ENCODE measurements at places on chromosomes 12 and 14.

DNA sequence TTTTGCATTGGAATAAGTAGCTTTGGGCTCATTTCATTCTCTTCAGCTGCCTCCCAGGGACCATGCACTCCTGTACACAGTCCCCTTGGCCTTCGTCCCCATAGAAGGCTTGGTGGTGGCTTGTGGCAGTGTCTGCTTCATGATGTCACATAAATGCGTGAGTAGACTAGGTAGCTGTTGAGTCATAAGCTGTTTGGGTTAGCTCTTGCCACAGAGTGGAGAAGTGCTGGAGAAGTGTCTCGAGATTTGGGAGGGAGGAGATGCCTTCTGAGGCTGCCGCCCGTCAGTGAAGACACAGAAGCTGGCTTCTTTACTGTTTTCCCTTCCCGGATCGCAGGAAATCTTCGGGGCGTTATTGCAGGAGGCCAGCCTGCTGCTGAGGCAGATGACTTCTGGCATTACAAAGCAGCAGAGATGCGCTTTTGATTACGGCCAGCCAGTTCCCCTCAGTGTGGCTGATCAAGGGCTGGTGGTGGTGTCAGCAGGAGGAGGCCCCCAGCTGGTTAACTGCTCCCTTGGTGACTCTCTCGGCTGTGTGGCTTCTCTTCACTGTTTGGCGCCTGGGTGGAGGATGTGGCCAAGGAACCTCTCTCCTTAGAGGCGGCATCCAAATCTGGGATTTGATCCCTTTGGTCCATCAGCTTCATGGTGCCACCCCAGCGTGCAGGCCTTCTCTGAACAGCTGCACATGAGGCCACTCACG is 67.6 kb downstream of the AACS start:
- no peak for DNase-seq

DNA sequence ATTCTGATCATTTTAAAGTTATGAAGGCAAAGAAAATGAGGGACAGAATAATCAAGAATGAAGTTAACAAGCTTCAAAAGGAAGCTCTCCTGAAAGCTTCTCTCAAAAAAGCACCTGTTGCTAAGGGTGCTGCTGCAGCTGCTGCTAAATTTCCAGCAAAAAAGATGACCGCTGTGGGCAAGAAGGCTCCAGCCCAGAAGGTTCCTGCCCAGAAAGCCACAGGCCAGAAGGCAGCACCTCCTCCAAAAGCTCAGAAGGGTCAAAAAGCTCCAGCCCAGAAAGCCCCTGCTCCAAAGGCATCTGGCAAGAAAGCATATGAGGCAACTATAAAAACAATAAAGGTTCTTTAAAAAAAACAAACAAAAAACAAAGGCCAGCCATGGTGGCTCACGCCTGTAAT is 52.7 kb upstream of the NR2C1 start:
- DNase-seq, result no peak

GRCh38 chr12:14185427-14186192 is 179.9 kb upstream of the ATF7IP start:
- DNase-seq, result peak; percentile 70

GRCh38 chr12:66637699-66638301 is 41.1 kb downstream of the GRIP1 start:
- no peak for DNase-seq

DNA sequence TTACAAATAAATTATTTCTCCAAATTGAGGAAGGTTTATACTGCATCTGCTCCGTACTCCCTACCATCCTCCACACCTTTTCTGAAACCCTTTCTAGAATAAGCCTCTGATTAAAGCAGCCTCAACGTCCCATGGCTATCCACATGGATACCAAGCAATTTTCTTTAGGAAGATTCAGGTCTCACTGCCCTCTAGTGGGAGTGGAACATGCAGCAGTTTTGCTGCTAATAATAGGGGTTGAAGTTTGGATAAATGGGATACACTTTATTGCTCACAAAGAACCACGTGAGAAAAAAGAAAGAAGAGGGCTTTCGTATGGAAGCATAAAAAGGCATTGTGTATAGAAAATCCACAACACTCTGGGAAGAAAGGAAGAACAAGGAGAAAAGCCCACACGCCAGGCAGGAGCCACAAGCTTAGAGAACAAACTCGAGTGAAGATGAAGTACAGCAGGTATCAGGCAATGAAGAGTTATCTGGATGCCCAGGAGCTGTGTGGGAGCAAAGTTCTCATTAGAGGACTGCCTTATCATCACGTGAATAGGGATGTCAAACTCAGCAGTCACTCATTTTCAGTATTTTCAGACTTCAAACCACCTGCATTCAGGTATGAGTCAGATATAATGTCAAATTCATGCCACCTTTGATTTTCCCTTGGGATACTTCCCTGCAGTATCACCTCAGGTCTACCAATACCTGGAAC is 45.8 kb downstream of the CCER1 start:
- DNase-seq, result peak; percentile 10

- DNase-seq, result peak; percentile 40
These were observed 67.2 kb downstream of the RIC8B start for GRCh38 chr12:106841510-106842302.

GRCh38 chr14:91108941-91109611 is 4.8 kb upstream of the DGLUCY start:
- no peak for DNase-seq

GRCh38 chr12:124169577-124170284 is 125.2 kb upstream of the RFLNA start:
- DNase-seq, result no peak

- DNase-seq, result no peak
These were observed 3.2 kb upstream of the SPTSSA start for GRCh38 chr14:34465069-34465859.

DNA sequence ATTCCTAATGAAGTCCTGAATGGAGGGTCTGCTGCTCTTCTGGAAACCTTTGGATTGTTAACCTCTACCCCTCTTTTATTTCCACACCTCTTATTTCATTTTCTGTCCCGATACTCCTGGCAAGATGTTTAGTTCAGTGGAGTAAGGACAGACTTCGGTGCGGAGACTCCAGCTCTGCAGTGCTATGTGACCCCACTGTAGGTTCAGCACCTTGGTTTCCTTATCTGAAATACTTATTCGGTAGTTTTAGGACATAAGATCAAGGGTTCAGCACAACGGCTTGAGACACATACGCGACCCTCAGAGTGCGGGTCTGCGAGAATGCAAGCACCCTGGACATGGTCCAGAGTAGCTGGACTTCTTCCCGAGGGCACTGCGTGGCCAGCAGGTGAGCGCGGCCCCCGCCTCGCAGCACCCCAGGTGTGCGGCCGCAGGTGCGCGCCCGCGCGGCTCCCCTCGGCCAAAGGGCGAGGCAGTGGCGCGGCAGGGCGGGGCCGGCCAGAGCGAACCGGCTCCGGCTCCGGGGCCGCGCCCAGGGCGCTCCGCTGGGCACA is 465 bp upstream of the FGD4 start:
- DNase-seq, result no peak

GRCh38 chr12:93624595-93625294 is 52.3 kb downstream of the SOCS2 start:
- DNase-seq, result no peak

DNA sequence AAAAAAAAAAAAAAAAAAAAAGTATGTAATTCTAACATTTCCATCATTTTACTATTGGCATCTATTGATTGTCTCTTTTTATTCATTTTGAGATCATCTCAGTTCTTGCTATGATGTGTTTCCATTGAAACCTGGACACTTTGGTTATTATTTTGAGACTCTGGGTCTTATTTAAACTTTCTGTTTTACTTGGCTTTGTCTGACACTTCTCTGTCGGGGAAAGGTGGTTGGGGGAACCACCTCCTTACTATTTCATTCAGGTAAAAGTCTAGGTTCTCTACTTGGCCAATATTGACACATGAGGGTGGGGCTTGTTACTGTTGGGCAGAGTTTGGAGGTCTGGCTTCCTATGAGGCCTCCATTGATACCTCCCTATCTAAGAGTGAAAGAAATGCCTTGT is 228.0 kb downstream of the NRXN3 start:
- DNase-seq, result no peak

DNA sequence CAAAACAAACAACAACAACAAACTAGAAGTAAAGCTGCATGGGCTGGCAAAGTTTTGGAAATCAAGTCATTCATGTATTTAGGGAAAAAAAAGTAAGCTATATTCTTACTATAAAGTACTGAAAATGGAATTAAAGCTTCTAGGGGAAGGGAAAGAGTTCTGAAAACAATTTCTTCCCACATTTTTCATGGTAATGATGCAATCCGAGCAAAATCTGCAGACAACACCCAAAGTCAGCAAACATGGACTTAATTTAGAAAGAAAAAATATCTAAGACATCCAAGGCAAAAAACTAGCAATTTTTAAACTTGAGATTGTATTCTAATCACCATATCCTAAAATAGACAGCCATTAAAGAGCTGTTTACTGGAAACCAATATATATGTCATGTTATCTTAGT is 86.3 kb downstream of the LRP6 start:
- DNase-seq, result no peak

- no peak for DNase-seq
These were observed 93.4 kb upstream of the HOXC13 start for GRCh38 chr12:53844994-53845844.

DNA sequence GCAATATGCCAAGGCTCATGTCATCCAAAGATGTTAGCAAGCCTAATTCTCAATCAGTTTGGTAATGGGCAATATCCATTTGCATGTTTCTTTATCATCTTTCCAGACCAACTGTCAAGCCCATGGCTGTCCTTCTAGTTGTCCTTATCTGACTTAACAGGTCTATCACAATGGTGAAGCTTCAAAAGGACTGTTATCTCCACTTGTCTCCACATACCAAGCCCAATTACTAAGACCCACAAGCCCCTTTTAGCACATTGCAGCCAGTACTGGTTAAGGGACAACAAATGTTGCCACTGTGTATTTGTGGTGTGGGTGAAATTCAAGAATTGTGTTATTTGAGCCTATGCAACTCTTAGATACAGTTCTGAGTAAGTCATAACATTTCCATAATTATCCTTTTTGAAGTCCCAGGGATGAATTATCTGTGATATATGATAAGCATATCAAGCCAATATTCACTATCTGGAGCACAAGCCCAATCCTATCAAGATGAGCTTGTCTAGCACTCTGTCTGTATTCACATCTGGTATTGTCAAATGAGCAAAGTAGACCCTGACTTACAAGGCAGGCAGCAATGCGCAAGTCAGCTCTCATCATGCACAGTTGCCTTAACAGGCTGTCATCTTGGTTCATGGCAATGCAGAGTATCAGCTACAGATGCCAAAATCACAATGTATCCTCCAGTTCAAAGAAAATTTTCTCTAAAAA is 19.3 kb upstream of the ST8SIA1 start:
- DNase-seq, result no peak

DNA sequence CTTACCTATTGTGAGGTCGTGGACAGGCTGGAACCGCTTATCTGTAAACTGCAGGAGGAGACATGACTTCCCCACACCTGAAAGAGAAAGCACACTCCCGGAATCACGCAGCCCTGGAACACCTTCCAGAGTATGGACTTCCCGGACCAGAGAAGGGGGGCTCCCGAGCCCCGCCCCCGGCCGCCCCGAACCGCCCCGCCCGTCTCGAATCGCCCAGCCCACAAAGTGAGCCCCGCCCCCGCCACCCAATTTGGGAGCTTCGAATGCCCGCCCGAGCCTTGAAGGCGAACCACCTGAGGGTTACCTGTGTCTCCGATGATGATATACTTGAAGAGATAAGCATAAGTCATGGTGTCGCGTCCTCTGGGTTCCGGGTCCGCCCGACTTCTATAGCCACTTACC is 235 bp downstream of the RAB2B start:
- peak; percentile 77 for DNase-seq

DNA sequence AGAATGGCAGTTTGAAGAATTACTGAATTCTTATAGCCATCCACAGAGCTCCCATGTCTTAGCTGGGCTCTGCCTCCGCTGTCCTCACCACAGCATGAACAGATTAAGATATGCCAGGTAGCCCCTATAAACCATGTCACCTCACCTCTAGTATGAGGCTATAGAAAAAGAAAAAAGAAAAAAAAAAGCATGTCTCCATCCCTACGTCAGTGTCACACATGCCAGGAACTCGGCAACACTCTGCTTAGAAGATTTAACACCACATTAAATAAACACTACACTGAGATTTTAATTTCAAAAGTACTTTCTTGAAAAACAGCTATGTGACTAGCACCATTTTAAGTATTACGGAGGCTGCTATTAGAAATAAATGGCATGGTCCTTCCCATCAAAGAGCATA is 149.4 kb downstream of the CAPZA3 start:
- no peak for DNase-seq

- DNase-seq, result no peak
These were observed 110.1 kb downstream of the SAMD4A start for GRCh38 chr14:54676812-54677708.

- no peak for DNase-seq
These were observed 3.2 kb upstream of the SOCS2 start for GRCh38 chr12:93569301-93569655.

- no peak for DNase-seq
These were observed 21.7 kb downstream of the TRAF3 start for GRCh38 chr14:102798926-102799325.

DNA sequence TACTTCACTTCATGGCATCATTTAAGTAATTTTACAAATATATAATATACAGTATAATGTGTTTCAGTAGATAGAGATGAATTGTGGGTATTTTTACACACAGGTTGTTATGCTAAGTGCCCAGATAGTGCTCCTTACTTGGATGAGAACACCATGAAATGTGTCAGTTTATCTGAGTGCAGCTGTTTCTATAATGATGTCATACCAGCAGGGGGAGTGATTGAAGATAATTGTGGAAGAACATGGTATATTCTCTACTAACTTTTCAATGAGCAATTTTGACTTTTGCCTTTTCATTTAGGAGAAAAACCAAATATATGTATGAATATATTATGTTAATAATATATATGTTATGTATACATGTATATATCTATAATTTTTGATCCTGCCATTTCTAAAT is 221.6 kb downstream of the LRRK2 start:
- peak; percentile 17 for DNase-seq

DNA sequence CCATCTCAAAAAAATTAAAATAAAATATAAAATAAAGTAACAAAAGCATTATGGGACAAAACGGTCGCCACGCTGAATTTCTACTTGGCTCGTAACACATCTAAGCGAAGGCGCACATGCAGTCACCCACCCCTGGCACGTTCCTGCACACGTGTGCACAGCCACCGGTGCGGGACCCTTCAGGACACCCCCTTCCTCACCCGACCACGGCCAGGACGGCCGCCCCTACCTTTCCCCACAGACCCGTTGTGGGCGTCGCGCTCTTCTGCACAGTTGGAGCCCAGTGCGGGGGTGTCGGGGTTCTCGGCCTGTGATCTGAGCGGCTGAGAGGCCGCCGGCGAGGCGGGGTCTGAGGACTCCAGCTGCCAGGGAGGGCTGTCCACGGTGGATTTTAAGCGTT is 44.4 kb upstream of the GPR68 start:
- no peak for DNase-seq
